SJSA1 (cell line): ENCODE measurements at places on chromosomes 6 and 20. TPM values are rescaled to one million over a fixed set of nuclear protein-coding genes. Genes with fewer than 3 reads are reported as not detected.

HLA-DOA gene
- total RNA-seq: not detected in 2 replicates

SCP2D1 gene
- total RNA-seq: not detected in 2 replicates

VSX1 gene
- total RNA-seq: not detected in 2 replicates

PPP1R10 gene
- total RNA-seq: 16.8 and 21.0 TPM in 2 replicates

GRCh38 chr20:33323236-33323635 is 40.2 kb downstream of the BPIFB1 start:
- no peak for DNase-seq

GRCh38 chr6:25219917-25220278 is 59.3 kb upstream of the CARMIL1 start:
- DNase-seq: no peak

GRCh38 chr6:41519305-41519744 is 26.9 kb upstream of the FOXP4 start:
- no peak for DNase-seq

DNA sequence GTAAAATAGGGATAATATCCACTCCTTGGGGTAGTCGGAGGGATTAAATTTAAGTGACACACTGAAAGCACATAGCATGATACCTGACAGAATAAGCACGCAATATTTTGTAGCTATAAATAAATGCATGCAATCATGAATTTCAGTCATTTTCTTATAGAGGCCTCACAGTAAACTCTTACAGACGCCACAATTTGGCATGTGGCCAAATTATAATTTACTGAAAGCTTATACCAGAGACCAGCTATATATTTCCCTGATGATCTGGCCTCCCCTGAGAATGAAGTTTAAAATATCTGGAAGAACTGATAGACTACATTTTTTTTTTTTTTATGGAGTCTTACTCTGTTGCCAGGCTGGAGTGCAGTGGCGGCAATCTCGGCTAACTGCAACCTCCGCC is 40.9 kb downstream of the QRSL1 start:
- DNase-seq: no peak

DNA sequence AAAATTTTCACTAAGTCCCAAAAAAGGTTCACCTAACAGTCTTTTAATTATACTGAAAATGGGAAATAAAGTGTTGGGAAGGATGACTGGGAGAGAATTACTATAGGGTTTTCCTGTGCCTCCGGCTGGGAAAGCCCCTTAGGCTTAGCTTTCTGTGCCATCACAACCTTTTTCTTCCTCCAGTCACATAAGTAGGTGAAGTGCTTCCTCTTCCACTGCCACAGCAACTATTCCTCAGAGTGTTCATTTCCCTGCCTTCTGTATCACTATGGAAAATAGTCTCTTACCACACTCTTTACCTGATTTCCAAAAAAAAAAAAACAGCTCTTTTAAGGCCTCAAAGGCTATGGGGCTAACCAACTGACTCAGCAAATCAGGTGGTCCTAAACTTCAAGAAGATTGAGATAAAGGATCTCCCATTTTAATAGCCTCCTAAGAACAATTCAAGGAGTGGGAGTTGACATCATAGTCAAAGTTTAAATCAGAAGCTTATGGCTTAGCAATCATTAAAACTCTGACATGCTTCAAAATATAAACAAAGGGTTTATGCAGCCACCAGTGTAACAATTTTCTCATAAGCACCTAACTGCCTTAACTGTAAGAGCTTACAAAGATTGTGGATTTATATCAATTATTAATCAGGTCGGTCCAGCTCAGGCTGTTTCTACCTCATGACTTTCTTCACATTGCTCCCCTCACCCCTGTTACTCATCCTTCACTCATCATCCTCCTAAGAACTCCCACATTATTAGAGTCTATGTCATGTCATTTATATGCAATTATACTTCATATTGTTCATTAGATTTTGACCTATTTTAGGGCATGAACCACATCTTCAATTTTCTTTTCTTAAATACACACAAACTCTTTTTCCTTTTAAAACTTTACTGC is 95.3 kb downstream of the RNGTT start:
- no peak for DNase-seq

GRCh38 chr20:45592574-45593189 is 13.6 kb upstream of the WFDC8 start:
- DNase-seq: no peak

GRCh38 chr20:32436968-32437367 is 78.8 kb downstream of the ASXL1 start:
- DNase-seq: peak; percentile 30

DNA sequence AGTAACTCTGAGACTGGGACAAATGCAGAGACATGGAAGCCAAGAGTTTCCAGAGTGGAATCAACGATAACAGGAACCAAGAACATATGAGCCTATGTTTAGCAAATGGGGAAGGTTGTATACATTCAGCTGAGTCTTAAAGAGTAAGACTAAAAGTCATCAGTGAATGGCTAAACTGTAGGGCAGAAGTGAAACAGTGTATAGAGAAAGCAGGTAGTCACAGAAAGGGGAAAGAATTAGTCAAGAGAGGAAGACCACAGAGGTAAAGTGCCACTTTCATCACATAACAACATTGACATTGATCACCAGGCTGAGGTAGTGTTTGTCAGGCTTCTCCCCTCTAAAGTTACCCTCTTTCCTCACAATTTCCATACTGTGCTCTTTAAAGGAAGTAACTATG is 306.5 kb upstream of the SPTLC3 start:
- no peak for DNase-seq

- DNase-seq: no peak
Observed at GRCh38 chr6:170464080-170464479, 89.0 kb downstream of the PSMB1 start.

DNA sequence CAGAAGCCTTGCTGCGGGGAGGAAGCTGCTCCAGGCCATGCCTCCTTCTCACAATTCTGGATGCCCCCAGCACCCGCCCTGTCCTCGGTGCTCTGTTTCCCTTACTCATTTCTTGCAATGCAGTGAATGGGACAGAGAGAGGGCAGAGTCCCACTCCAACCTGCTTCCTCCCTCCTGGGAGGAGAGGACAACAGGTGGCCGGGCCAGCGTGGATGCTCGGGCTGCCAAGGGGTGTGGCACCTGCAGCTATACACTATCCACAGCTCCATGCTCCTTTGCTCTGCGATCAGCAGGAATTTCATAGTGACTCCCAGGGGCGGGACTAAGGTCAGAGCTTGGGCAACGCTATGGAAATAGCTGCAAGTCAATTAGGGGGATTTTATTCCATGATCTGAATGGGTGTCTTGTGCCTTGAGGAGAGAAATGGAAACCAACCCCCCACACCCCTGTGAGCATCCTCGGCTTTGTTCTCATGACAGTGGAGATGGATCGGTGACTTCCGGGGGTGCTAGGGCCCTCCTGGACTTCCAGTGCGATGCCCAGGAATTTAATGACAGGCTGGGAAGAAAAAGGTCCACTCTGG is 192.5 kb downstream of the MYLK4 start:
- DNase-seq: no peak

GRCh38 chr6:160438481-160438880 is 90.3 kb downstream of the SLC22A3 start:
- no peak for DNase-seq
